ENCODE measurements at places on chromosomes 2 and 18.

- no peak for DNase-seq
Measured at GRCh38 chr18:77250926-77251729, 1.5 kb downstream of the GALR1 start.

DNA sequence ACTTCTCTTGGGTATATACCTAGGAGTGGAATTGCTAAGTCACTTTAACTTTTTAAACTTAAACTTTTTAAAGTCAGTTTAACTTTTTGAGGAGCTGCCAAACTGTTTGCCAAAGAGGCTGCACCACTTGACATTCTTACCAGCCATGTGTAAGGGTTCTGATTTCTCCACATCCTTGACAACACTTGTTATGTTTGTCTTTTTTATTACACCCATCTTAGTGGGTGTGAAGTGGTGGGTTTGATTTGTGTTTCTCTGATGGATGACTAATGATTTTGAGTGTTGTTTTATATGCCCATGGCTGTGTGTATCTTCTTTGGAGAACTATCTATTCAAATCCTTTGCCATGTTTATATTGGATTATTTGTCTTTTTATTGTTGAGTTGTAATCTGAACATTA, 13.6 kb downstream of the ASAP2 start:
- no peak for DNase-seq

DNA sequence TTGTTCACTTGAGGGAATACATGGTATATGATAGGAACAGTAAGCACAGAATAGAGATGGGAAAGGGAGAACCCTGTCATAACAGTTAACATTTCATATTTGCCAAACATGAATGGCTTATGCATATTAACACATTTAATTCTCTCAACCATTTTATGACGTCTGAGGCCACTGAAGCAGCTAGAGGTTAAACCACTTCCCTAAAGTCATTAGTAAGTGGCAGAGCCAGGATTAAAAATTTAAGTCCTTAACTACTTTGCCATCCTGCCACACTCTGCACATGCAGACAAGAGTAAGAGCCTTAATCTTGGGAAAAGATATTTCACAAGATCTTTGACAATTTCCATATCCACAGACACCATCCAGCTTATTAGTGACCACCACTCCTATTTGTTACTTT, 2.1 kb downstream of the LIPT1 start:
- DNase-seq, result no peak

- no peak for DNase-seq
Measured at GRCh38 chr2:233447506-233448219, 93.4 kb downstream of the DGKD start.
